ENCODE measurements at places on chromosomes 6 and 20.

GRCh38 chr6:8180327-8181159 is 78.2 kb upstream of the EEF1E1 start:
- DNase-seq: peak; percentile 77

DNA sequence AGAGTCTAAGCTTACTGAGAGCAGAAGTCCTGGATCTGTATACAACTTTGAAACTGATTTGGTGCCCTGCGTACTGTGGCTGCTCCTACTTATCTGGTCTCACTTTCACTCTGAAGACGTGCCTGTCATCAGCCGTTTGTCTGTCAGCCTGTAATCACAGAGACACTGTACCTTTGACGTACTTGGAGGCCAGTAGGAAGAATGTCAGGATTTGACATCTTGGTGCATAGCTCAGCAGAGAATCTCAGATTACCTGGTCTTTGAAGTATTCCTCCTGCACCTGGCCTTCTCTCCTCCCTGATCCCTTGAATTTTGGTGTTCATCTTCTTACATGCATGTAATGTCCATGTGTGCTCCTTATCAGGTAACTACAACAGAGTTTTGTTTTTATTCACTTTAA is 37.7 kb downstream of the DSE start:
- no peak for DNase-seq

- peak; percentile 88 for DNase-seq
Observed at GRCh38 chr6:41682056-41682477, 43.8 kb downstream of the MDFI start.

- peak; percentile 58 for DNase-seq
Observed at GRCh38 chr6:139368661-139369060, 5.8 kb downstream of the CITED2 start.

DNA sequence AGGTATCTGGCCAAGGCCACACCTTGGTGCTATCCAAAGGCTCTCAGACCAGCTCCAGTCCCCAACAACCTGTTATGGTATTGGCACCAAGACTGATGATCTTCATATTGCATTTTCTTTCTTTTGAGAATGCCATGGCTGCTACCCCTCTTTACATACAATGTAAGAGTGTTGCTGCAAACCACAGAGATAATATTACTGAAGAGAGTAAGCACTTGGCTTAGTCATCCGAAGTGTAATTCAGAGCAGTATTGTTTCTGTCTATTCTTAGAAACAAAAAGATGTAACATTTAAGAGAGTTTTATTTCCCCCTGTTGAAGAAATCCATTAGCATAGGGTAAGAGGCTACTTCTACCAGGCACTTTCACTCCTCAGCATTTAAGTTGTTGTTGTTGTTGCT is 212.5 kb downstream of the C6orf118 start:
- DNase-seq: no peak

GRCh38 chr6:136790411-136791295 is 1.6 kb downstream of the MAP3K5 start:
- no peak for DNase-seq

DNA sequence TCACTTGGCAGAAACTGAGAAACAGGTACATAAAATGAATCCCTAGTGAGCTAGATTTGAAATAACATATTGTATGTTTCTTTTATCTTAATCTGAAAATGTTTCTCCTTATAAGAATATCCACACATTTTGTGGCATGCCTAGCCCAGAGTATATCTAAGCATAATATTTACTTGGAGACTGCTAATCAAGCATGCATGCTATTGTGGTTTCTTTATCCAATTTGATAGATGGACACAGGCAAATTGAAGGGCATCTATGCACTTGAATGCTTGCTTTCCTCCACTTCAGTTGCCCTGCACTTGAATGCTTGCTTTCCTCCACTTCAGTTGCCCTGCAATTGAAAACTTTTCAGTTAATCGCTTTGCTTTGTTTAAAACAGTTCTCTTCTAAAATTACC is 729.8 kb downstream of the TBC1D32 start:
- DNase-seq: no peak

DNA sequence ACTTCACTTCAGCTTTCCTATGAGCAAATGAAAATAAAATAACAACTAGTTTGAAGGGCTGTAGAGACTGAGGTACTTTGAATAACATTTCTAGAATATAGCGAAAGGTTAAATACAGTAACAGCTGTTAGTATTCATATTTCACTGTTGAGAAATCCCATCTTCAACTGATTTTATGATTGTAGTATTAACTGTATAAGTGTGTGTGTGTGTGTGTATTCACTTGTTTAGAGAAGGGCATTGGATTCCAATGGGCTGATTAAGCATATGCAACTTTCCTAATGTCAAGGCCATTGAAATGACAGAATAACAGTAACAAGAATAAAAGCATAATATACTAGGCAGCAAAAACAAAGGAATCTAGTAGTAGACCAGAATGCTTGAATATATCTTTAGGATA is 957.5 kb upstream of the EPHA7 start:
- DNase-seq: no peak

Measured in neuronal stem cell (in vitro differentiated cells).